ENCODE measurements at places on chromosomes 11 and 22.

GRCh38 chr22:26302726-26303125 lies 126.3 kb upstream of the ASPHD2 start:
- no peak for DNase-seq

DNA sequence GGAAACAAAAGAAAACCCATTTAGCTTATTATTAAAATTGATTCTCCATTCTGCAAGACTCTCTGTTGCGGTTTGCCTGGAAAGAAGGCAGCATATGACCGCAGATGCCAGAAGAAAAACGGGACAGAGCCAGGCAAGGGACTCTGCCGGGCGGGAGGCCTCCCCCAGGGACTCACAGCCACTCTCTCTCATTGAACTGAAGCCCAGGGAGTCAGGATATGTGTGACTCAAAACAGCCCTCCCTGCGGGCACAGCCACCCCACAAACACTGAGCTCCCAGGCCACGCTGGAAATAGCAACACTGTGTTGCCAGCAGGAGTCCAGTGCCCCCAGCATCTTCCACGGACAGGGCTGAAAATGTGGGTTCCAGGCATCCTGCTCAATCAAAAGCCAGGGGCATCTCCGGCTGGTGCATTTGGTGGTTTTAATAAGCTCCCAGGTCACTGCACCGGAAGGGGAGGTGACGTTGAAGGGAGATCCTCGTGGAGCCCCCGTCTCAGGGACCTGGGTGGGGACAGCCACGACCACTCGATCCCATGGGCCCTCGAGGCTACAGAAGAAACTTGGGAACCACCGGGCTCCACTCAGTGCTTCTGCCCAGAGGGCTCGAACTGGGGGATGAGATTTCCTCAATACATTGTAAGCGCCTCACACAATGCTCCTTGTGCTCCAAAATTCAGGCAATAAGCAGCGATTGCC lies 624.5 kb downstream of the TBC1D22A start:
- DNase-seq = no peak

DNA sequence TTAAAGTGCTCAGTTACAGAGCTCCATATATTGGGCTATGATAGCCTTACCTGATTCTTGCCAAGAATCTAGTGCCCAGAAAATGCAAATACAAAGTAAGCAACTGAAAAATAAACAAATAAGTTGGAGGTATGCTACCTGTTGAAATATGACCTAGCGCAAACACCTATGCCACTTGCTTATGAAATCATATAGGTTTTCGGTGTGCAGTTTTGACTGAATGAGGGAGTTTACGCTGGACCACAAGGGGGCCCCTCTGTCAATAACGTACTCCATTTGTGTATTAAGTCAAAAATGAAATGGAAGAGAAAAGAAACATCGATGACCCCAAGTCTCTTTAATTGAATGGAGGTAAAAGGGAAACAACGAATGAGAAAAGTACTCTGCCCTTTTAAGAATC lies 84.9 kb upstream of the TRIM77 start:
- no peak for DNase-seq

GRCh38 chr11:101705972-101706371 lies 122.2 kb upstream of the TRPC6 start:
- no peak for DNase-seq

DNA sequence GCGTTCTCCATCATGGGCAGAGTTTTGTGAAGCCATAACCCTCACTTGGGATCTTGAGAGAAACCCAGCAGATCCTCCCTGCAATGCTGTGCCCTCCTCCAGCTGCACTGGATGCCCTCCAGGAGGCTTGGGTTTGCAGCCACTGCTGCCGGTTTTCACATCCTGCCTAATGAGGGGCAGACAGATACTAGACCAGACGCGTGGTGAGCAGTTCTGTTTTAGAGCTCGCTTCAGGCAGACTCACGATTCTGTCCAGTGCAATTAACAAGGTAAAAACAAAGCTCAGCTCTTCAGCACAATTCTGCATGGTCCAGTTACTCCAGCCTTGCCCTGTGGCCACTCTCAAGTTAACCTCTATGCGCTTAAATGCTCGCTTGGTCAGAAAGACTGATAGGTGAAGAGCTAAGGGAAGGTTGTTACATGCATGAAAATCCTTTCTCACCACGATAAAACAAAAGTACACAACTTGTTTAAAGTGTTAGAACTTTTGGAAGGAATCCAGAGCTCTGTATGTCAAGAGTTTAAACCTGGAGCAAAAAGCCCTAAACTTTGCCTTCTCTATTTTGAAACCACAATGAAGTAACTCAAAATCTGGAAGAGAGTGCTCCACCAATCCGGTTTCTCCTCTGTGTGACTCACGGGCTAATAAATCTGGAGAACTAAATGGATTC lies 292.3 kb upstream of the FAT3 start:
- DNase-seq = no peak
